ENCODE measurements at places on chromosomes 5 and 9.
A peak's percentile ranks its signal among the peaks of the same experiment; 100 is the strongest.

- DNase-seq, result no peak
Observed at GRCh38 chr5:148391422-148391821, 7.7 kb downstream of the FBXO38 start.

GRCh38 chr5:133423618-133424282 is 188.6 kb downstream of the FSTL4 start:
- peak; percentile 91 for DNase-seq

DNA sequence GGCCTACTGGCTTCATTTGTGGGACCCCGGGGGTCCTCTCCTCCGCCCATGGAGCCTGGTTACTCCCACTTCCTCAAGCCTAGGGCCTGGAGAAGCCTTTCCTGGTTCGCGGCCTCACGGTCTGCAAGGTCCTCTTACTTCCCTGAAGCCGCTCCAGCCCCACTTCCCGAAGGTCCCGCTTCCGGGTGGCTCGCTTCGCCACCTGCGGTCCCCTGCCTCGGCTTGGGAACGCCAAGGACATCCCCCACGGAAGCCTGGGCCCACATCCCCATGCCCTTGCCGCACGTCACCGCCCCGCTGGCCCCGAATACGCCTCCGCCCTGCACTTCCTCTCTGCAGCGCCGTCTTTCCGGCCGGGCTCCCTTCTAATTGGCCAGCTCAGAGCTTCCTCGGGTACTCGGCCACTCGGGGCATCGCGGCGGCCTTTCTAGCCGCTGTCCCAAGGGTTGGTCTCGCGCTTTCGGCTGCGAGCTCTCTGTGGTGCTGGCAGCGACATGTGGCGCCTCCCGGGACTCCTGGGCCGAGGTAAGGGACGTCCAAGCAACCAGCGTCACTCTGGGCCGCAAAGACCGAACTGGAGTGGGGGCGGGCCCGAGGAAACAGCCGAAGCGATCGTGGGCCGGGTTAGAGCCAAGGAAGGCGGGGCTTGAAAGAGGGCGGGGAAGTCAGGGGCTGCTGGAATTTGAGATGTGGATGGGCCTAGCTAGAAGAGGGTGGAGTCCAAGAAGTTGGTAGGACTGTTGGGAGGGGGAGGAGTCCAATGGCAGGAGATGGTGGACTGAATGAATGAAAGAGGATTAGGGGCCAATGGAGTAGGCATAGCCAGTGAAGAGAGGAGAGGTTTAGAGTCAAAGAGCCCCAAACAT is at the start of gene DELE1:
DELE1 (plus strand) TSS at position 424 of the 866 bp plus-strand sequence; CDS start at position 495, 71 bp downstream.
- peak; percentile 91 for DNase-seq

GRCh38 chr9:28915202-28915930 is 1342.1 kb upstream of the C9orf72 start:
- no peak for DNase-seq

GRCh38 chr9:68947842-68948569 is 65.9 kb downstream of the PRKACG start:
- no peak for DNase-seq

DNA sequence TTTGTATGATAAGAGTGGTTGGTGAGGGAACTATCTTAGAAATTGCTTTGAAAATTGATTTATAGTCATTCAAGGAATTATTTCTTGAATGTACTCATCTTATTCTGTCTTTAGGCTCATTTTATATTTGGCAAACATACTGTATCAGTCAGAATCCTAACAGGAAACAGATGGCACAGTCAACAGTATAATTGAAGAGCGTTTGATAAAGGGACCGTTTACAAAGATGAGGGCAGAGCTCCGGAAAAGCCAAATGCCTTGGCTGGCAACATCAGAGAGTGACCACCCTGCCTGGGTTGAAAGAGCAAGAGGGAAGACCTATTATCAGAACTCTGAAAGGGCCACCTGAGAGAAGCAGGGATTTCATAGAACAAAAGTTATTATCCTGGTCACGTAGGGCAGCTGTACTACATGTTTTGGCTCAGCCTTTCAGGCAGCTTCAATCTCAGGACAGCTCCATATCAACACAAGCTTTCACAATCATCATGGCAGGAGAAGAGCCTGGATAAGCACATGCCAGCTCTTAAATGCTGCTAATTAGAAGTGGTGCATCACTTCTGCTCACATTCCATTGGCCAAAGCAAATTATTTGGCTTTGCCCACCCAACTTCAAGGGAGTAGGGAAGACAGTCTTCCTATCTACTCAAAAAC is 47.2 kb upstream of the ARL15 start:
- DNase-seq, result no peak

DNA sequence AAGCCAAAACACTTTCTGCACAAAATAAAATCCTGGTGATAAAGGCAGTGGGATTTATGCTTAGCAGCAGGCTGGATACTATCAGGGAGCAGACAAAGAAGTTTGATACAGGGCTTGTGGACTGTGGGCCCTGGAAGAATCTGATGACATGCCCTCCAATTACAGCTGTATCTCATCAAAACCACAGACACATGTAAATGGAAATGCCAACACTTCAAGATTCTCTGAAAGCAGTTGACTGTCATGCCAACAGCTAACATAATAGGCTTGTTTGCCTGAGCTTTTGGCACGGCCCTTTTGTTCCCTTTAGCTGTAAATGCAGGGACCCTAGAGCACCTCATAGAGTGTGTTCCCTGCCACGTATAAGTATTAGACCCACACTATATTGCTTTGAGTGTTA is 114.4 kb downstream of the STK32A start:
- no peak for DNase-seq

DNA sequence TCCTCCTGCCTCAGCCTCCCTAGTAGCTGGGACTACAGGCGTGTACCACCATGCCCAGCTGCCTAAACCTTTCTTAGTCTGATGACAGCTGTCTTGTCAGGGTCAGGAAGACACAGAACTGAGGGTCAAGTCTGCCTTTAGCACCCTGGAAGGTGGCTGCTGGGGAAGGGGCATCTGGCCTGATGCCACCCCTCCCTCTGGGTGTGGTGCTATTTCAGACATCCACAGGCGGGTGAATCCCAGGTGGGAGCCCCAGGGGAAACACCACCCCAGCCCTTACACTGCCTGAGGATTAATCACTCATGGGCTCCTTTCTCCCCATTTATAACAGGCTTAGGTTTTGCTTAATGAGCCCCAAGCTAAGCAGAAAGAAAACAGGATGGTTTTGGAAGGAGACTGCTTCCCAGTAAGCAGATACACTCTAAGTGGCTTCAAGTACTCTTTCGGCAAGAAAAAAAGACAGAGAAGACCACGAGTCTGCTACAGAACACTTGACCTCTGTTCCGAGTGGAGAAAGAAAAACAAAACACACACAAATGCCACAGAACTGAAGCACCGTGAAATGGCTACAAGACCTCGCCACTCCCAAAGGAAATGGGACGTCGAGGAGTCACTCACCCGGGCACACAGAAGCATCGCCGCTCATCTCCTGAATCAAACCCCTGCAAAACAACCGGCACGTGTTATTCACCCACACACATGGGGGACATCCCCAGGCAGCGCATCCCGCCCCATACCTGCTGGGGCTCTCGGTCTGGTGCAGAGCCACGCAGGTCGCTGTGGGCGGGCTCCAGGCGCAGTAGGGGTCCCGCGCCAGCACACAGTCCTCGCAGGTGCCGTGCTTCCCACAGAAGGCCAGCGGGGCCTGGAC is 62.4 kb downstream of the SECISBP2 start:
- DNase-seq, result no peak

- no peak for DNase-seq
Observed at GRCh38 chr9:20367855-20368254, 254.4 kb downstream of the MLLT3 start.

GRCh38 chr5:172931001-172931536 is 28.2 kb upstream of the RPL26L1 start:
- no peak for DNase-seq

DNA sequence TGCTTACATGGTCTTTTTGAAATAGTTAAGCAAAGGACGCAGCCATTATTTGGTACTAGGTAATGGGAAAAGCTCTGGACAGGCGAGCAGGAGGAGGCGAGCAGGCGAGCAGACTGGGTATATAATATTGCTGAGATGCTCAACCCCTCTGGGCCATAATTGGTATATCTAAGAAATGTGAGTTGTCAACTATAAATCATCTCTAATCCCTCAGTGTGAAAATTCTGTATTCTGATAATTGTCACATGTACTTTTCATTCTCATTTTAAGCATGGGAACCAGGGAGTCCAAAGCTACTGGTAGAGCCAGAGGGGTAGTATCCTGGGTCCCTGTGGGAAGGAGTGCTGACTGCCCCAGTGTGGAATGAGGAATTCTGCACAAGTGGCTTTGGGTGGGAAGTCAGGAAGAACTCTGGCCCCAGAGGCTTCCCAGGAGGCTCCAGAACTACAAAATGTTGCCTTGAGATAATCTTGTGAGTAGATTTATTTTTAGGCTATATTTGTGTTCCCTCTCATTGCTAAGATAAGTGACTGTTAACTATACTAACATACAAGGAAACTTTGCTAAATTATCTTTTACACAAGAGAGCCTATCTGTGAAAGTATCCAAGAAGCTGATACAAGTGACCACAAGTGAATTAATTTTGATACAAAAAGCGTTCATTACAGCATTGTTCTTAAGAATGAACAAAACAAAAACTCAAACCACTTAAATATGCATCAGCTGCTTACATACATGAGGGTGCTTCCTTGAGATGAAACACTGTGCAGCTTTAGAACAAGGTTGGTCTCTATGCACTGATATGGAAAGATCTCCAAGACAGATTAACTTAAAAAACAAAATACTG is 70.5 kb upstream of the TNFAIP8 start:
- no peak for DNase-seq

DNA sequence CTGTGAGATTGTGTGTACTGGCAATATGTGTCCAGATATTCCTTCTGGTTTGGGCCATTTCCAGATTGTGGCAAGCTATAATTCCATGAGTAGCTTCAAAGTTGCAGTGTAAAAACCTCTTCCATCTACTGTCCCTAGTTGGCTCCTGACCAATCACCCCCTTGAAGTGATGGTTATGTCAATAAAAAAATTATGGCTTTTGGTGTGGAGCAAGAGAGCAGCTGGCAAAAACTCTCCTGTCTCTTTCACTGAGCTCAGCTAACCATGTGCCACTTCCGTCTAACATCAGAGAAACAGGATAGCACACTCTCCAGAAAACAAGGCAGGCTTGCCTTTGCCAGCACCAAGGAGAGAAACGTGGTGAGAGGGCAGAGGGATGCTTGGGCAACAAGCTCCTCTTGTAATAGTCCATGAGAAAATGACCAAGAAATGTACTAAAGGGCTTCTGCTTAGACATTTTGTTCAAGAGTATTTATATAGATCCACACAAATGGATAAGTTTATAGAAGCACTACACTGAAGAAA is 914.4 kb upstream of the SEMA6A start:
- no peak for DNase-seq

GRCh38 chr9:12699529-12699928 is 6.3 kb downstream of the TYRP1 start:
- no peak for DNase-seq

DNA sequence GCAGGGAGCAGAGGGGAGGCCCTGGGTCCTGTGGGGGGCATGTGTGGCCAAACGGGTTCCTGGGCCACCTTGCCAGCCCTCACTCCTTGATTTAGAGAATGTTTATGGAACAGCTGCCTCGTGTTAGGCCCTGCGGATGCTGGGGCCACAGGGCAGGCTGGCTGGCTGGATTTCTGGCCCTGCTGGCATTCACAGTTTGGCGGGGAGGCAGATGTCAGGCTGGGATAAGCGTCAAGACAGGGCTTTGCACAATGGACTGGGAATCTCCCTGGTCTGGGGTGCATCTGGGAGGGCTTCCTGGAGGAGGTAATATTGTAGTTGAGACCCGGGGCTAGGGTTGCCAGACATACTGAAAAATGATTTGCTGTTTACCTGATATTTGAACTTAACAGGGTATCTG is 13.8 kb downstream of the NCS1 start:
- DNase-seq, result no peak

GRCh38 chr9:95980262-95981125 is 105.0 kb downstream of the ERCC6L2 start:
- no peak for DNase-seq

- DNase-seq, result peak; percentile 31
Observed at GRCh38 chr9:69444021-69444420, 119.0 kb downstream of the ENTREP1 start.

DNA sequence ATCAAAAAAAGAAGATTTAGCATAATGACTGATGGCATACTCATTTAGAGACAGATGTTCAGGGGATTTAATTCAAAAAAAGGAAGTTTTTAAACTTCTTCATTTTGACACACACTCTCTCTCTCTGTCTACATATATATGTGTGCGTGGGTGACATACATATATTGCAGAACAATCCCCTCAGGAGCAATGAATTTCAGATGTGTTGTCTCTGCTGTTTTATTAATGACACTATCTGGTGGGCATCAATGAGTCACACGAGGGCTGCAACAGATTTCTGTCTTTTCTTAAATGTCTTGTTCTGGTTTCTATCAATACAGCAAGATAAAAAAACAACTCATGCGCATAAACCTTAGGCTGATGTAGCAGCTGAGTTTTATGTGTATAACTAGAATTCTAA is 123.5 kb upstream of the SLCO6A1 start:
- DNase-seq, result no peak

- no peak for DNase-seq
Observed at GRCh38 chr9:11045589-11045988, 432.8 kb upstream of the PTPRD start.

DNA sequence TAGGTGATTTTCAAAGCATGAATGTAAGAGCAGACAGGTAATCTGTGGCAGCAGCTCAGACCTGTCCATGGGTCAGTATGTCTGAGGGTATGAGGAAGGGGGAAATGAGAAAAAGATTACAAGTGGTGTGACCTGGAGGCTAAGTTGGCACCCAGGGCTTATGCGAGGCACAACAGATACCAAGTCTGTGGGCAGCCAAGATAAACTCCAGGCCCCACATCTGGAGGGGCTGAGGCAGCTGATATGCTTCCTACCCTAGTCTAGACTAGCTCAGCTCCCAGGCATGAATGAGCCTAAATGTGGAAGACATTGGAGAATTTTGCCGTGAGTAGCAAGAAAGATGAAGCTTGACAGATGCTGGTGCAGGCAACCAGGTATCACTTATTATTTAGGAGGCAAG is 151.7 kb downstream of the PIK3R1 start:
- no peak for DNase-seq

DNA sequence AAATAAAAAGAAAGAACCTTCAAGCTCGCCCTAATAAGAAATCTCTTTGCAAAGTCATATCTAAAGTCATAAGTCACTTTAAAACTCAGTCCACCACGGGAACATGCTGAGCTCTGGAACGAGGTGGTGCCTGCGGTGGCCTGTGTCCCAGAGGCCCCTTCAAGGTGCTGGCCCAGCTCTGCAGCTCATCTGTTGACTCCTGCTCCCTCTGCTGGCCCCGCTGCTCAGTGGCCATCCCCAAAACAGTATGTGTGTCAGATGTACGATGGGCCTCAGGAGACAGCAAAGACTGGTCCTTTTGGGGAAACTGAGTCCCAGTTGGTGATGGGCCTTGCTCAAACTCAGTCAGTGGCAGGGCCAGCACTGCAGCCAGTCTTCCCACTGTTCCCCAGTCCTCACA is 22.8 kb upstream of the FOXB2 start:
- peak; percentile 56 for DNase-seq

DNA sequence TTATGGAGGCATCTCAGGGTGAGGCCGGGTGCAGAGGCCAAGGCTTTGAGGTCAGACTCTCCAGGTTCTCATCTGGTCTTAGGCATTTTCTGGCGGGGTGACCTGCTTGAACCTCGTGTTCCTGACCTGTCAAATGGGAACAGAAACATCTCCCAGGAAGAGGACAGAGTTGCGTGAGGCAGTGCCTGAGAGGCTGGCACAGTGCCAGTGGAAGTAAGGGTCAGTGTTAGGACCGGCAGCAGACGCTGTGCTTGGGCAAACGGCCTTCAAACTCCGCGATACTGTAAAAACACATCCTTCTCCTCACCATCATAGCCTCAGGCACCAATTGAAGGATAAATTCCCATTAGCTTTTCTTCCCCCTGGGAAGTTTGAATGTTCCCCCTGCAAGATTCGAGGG is 55.6 kb upstream of the FCN2 start:
- no peak for DNase-seq
